ENCODE measurements at places on chromosomes 11 and 22.

DNA sequence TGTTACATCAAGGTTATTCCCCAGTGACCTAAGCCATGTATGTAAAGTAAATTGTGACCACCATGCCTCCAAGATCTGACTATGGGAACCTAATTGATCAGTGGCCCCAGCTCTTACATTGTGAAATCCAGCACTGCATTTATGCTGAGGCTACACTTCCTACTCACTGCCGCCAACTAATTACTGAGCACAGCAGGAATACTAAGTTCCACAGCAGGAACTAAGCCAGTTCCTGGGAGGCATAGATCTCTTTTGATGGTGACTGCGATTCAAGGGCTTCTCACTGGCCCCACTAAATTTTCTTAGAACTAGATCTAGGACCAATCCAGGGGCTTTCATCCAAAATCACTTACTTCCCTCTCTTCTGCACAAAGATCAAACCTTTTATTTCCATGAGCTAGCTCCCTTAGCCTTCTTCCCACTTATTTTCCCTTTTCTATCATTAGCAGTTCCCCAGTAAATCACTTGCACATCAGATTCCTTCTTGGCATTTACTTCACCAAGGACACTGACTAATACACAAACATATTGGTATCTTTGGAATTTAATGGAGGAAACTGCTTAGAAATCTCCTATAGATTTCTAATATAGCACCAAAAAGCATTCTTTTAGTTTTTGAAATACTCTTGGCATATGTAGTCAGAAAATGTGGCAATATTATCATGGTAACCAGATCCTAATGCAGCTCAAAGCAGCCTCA lies 46.0 kb downstream of the CNTN5 start:
- no peak for DNase-seq
- no peaks in the 10 kb centered on the region for H3K27me3 ChIP-seq
- H3K36me3 ChIP-seq, result no peaks in the 10 kb centered on the region
- H3K4me3 ChIP-seq, result no peak overlapping the region

DNA sequence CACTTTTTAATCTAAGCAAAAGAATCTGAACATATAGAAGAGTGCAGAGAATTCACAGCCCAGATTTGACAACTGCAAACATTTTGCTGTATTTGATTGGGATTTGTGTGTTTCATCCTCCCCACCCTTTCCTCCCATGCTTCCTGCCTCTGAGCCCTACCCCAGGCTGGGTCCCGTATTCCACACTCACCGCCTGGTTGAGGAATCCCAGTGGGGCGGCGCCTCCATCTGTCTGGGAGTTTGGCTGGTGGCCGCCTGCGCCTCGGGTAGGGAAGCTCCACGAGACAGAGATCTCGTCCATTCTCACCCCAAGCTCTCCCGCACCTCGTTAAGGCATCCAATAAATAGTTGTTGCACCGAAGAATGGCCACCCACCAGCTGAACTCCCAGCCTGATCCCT lies 105.9 kb upstream of the SLC22A12 start:
- H3K27me3 ChIP-seq, result peaks cover 2% of the 10 kb centered on the region
- H3K36me3 ChIP-seq, result no peaks in the 10 kb centered on the region
- H3K4me3 ChIP-seq, result peak overlapping the region; percentile 3

- DNase-seq, result no peak
- no peak overlapping the region for H3K27ac ChIP-seq
- H3K4me1 ChIP-seq, result no peaks in the 10 kb centered on the region
- H3K36me3 ChIP-seq, result peaks cover 7% of the 10 kb centered on the region
- no peak overlapping the region for H3K4me3 ChIP-seq
Measured at GRCh38 chr11:109285465-109285864, 136.5 kb upstream of the C11orf87 start.

GRCh38 chr11:40867991-40868632 lies 591.3 kb downstream of the LRRC4C start:
- H3K4me1 ChIP-seq, result peaks cover 1% of the 10 kb centered on the region
- no peak for DNase-seq
- H3K36me3 ChIP-seq, result no peaks in the 10 kb centered on the region
- H3K27me3 ChIP-seq, result no peaks in the 10 kb centered on the region
- H3K27ac ChIP-seq, result no peak overlapping the region
- H3K4me3 ChIP-seq, result no peak overlapping the region

GRCh38 chr11:116217006-116217405 lies 555.8 kb downstream of the BUD13 start:
- peaks cover 14% of the 10 kb centered on the region for H3K36me3 ChIP-seq
- DNase-seq, result peak; percentile 81
- peaks cover 8% of the 10 kb centered on the region for H3K4me1 ChIP-seq

DNA sequence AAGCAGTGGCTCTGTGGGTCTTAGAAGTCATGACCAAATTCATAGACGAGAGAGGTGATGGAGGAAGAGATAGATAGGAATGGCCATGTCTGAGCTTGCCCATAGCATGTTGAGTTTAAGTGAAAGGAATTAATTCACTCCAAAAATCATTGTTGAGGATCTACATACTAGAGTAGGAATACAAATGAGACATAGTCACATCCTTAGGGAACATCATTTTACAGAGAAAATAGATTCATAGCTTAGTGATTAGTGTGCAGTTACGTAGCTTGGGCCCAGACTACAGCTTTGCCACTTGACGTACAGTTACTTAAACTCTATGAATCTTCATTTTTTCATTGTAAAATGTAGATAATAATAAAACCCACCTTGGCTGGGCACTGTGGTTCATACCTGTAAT lies 21.4 kb upstream of the BMAL1 start:
- H3K4me3 ChIP-seq, result no peak overlapping the region
- H3K27me3 ChIP-seq, result no peaks in the 10 kb centered on the region
- peaks cover 6% of the 10 kb centered on the region for H3K4me1 ChIP-seq
- no peak for DNase-seq
- no peaks in the 10 kb centered on the region for H3K36me3 ChIP-seq

GRCh38 chr11:102429691-102430090 lies 22.9 kb downstream of the TMEM123 start:
- no peak for DNase-seq
- H3K27me3 ChIP-seq, result peaks cover 2% of the 10 kb centered on the region
- peak overlapping the region; percentile 9 for H3K27ac ChIP-seq
- H3K36me3 ChIP-seq, result peaks cover 10% of the 10 kb centered on the region
- H3K4me3 ChIP-seq, result no peak overlapping the region

DNA sequence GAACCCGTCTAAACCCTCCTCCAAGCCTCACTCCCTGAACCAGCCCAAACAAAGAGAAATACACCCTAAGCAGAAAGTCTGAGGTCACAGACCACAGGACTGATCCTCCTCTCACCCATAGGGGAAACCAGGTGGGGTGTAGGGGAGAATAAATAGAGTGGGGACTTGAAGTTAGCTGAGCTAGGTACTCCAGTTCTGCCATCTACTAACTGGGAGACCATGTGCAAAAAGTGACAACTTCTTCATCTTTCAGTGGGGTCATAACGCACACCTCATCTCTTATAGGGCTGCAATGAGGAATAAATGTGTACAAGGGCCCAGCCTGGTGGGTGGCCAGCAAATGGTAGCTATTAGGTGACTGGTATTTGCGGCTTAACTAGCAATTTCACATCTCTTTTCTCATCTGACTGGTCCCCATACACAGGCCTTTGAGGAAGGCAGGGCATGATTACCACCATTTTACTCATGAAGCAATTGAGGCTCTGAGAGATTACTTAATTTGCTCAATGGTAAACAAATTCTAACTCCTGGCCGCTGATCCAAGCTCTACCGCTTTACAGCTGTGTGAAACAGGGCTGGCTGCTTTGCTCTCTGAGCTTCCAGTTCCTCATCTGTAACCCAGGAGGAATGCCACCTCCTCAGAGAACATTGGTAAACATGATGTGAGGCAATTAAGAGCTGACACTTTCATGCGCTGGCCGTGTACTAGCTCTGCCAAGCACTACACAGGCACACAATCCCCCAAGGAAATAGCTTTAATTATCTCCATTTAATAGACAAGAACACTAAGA lies 16.6 kb downstream of the TBC1D10A start:
- H3K4me1 ChIP-seq, result peaks cover 7% of the 10 kb centered on the region
- H3K27me3 ChIP-seq, result no peaks in the 10 kb centered on the region
- no peak overlapping the region for H3K27ac ChIP-seq
- no peaks in the 10 kb centered on the region for H3K36me3 ChIP-seq
- no peak for DNase-seq

GRCh38 chr22:18075720-18076497 lies 1.9 kb upstream of the PEX26 start:
- peak; percentile 29 for DNase-seq
- H3K4me1 ChIP-seq, result peaks cover 12% of the 10 kb centered on the region
- peaks cover 5% of the 10 kb centered on the region for H3K36me3 ChIP-seq

DNA sequence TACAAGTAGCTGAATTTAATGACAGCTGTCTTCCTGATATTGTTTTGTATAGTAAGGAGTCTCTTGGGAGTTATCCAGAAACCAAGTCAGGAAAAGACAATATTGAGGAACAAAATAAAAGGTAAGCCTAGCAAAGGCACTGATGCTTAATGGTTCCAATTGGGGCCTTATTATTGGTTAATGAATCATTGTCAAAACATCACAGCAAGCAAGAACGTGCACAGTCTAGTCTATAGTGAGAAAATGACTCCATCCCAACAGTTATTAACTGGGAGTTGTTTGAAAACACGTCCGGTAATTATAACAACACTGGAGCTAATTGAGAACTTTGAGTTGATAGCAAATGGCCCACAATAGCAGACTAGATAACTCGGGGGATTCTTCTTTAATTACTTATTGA lies 17.7 kb downstream of the BSX start:
- peaks cover 4% of the 10 kb centered on the region for H3K27me3 ChIP-seq
- H3K4me3 ChIP-seq, result no peak overlapping the region
- peaks cover 4% of the 10 kb centered on the region for H3K4me1 ChIP-seq
- DNase-seq, result no peak
- no peak overlapping the region for H3K27ac ChIP-seq

- no peaks in the 10 kb centered on the region for H3K36me3 ChIP-seq
- peaks cover 8% of the 10 kb centered on the region for H3K4me1 ChIP-seq
- DNase-seq, result no peak
Measured at GRCh38 chr11:45163956-45164575, 17.6 kb downstream of the PRDM11 start.

DNA sequence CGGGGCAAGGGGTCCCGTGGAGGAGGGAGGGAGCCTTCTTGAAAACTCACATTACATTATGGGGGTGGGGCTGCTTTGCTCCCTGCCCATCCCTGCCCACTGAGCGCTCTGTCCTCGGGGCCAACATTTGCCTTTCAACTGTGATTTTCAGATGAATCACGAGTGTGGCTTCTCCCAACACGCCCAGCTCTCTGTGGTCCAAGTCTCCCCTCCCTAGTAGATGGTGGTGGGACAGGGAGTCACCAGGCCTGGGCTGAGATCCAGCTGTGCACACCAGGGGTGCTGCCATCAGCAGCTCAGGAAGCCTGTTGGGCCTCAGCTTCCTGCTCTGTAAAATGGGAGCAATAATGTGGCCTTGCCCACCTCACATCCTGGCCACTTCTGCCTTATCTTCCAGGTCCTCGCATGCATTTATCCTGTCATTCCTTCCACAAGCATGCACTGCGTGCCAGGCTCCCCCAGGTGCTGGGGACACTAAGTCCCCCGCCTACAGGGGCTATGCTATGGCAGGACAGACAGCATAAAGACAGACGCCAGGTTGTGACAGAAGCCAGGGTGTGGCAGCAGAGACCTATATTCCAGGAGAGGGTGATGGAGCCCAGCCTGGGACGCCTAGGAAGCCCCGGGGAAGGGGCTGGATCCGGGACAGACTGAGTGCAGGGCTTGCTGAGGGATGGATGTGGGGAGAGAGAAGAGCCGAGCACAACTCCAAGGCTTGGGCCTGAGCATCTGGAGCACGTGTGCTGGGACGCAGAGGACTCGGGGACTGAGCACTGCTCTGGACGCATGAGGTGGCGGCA lies 30.5 kb downstream of the NFAM1 start:
- peaks cover 6% of the 10 kb centered on the region for H3K27me3 ChIP-seq
- no peaks in the 10 kb centered on the region for H3K36me3 ChIP-seq
- H3K4me1 ChIP-seq, result peaks cover 26% of the 10 kb centered on the region
- no peak overlapping the region for H3K4me3 ChIP-seq

GRCh38 chr22:43681731-43682360 lies 130.3 kb downstream of the EFCAB6 start:
- no peak overlapping the region for H3K4me3 ChIP-seq
- no peak overlapping the region for H3K27ac ChIP-seq
- DNase-seq, result no peak
- H3K36me3 ChIP-seq, result no peaks in the 10 kb centered on the region

DNA sequence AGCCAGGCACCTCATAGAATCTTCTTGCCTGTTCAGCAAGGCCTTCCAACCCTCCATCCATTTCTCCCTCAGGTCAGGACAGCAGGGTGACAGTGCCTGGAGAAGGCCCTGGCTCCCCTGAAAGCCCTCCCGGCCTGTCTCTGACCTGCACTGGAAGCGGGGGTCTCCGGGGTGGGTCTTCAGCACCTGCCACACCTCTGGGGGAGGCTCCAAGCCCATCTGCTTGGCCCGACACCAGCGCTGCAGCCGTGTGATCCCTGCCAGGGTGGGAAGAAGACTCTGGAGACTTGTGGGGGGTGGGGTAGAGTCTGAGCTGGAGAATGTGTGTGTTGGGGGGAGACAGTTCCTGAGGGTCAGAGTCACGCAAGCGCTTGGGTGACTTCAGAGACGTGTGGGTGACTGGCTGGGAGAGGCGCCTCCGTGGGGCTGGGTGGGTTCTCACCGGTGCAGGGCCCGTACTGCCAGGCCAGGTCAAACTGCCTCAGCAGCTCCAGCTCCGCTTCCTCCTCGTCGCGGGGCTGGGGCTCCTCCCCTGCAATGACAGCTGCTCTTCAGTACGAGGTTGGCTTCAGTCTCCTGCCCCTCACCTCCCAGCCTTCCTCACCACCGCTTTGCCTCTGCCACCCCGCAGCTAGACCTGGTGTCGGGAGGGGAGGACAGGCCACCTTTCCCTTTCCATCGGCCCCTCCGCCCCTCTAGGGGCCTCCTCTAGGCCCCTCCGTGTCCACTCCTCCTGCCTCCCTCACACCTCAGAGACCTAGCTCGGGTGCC lies 615 bp downstream of the POLD4 start:
- DNase-seq, result peak; percentile 57
- no peaks in the 10 kb centered on the region for H3K36me3 ChIP-seq
- peak overlapping the region; percentile 92 for H3K4me3 ChIP-seq
- H3K4me1 ChIP-seq, result peaks cover 27% of the 10 kb centered on the region
- peak overlapping the region; percentile 93 for H3K27ac ChIP-seq

DNA sequence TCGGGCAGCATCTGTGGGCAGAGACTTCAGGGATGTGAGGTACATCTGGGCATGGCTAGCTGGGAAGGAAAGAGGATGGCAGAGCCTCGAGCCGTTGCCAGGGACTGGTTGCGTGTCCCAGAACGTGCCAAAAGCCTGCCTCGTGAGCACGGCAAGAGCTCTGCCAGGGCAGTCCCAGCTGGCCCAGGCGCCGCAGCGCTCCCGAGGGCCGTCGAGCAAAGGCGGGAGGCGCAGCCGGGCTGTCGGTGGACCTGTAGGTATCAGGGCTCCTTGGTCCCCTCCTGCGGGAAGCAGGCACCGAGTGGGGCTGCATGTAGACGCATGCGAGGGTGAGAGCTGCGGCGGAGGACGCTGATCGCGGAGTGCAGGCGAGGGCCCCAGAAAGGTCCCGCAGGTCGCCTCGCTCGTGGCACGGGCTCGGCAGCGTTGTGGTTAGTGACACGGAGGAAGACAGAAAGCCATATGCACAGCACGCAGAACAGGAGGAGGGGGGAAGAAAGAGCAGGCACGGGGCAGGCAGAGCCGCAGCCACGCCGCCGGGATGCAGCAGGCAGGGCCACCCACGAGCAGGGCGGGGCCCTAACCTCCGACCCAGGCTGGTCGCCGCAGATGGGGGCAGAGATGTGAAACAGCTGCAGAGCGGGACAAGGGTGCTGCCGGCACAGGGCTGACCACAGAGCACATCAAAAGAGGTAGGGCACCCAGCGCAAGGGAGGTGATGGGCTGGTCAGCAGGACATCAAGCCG lies 18.0 kb downstream of the LSP1 start:
- DNase-seq, result peak; percentile 23
- H3K4me3 ChIP-seq, result no peak overlapping the region
- no peak overlapping the region for H3K27ac ChIP-seq
- H3K4me1 ChIP-seq, result no peaks in the 10 kb centered on the region
- H3K27me3 ChIP-seq, result peaks cover 8% of the 10 kb centered on the region

All from glutamatergic neuron (in vitro differentiated cells).